ENCODE measurements at places on chromosomes 11 and 22.
A peak's percentile ranks its signal among the peaks of the same experiment; 100 is the strongest.

DNA sequence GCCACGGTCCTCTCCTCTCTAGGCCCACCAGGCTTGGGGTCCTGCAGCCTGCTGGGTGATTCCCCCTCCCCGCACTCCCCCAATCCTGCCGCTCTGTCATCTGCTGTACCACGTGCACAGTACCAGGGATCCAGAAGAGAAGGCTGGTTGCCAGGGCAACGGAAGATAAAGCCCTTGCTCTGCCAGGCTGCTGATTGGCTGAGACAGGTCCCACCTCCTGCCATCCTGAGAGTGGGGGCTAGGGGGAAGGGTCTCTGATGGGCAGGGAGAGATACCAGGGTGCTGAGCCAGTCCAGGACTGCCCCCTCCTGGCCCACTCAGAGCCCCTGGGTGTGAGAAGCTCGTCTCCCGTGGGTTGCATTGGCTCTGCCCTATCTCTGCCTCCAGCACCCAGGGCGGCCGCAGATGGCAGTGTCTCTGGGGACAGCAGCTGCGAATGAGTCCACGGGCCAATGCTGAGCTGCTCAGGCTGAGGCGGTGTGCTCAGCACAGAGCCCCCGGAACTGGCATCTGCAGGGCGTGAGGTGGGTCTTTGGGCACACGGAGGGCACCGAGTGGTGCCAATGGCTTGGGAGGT lies at the start of gene SMIM45:
TSS of gene SMIM45 (plus strand) at position 253 of the 577 bp plus-strand sequence.
- DNase-seq = no peak

GRCh38 chr11:119254239-119254638 lies 48.1 kb downstream of the CBL start:
- no peak for DNase-seq

DNA sequence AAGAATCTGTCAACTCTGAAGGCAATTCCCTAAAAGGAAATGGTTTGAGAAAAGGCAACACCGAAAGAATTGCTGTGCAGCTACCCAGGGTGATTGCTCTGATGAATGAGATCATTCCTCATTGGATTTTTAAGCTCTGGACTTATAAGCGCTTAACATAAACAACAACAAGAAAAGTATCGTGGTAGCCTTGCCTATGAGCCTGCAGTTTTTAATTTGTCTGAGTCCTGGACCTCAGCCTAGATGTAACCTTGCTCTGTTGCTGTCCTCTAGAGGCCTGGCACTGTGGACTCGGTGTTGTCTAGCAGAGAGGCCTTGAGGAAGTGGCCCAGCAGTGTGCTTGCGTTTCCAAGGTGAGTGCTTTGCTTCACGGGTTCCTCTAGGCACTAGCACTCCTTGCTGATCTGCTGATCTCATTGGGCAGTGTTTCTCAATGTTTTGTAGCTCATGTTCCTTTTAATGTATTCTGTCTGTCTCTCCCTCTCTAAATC lies 20.4 kb downstream of the CCDC81 start:
- DNase-seq = no peak

- DNase-seq = no peak
Observed at GRCh38 chr22:17199003-17199731, 20.1 kb downstream of the ADA2 start.

DNA sequence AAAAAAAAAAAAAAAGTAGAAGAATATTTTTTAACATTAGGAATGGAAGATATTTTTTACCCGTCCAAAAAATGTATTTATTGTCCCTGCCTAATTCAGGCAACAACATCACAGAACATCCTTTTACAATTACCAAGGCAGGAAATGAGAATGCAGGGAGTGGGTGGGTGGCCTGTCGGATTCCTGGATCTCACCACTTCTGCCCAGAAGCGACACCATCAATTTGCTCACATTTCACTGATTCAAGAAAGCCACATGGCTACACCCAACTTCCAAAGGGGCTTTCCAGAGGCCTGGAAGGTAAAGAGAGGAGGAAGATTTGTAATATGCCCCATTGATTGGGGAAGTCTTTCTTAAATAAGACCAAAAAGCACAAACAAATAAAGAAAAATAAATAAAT lies 93.8 kb upstream of the CLPB start:
- no peak for DNase-seq

- peak; percentile 76 for DNase-seq
Observed at GRCh38 chr22:41603873-41604332, 14.3 kb upstream of the PMM1 start.

DNA sequence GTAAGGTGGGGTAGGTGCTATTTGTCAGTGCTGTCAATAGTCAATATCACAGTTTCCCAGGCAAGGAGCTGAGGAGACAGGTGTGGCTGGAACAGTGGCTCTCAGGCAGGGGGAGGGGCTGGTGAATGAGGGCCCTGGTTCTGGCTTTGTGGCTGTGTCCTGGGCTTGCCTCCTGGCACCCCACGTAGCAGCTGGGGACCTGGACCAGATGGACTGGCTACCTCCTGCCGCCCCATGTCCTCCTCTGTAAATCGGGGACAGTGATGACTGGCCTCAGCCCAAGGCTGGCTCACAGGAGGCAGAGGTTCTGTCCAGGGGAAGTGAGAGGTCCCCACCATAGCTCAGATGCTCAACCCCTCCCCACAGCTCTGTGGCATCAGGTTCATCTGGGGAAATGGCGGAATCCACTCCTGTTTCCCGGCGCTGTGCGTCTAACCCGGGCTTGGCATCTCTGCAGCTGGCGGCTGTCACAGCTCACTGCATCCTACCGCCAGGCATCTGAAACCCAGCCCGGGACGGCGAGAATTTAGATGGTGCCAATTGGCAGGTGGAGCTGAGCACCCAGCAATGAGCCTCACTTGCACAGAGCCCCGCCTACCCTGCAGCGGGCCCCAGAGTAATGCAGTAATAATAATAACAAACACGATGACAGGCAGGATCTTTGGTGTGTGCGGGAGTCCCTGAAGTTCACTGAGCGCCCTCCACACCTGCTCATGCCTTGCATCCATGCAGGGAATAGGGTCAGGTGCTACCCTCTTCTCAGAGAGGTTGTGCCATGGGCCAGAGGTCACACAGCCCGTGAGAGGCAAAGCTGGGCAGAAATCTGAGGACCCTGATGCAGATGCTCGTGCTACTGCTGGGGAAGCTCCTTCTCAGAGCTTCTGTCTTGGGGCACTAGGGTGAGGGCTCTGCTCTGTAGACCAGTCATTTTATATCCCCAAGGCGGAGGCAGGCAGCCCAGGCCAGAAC lies 27.8 kb upstream of the SHISAL1 start:
- DNase-seq = no peak

GRCh38 chr11:818396-819128 lies at the start of gene PNPLA2:
Gene PNPLA2, plus strand, starts transcription at chr11:818914. Its CDS starts 805 bp downstream, at chr11:819719.
- no peak for DNase-seq

DNA sequence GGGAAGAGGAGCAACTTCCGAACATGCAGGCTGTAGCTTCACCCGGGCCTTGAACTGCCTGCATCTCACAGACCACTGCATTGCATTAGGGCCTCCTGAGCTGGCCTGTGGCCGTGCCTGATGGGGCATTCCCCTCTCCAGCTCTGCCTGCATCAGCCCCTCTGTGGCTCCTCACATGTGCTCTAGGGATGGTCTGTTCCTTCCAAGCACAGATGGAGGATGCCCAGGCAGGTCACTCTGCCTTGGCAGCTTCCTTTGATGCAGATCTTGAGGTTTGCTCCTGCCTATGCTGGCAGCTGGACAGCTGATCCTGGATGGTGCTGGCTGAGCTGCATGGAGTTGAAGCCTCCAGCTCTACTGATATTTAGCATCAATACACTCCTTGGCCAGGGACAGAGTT lies 28.5 kb downstream of the AMPD3 start:
- DNase-seq = no peak

DNA sequence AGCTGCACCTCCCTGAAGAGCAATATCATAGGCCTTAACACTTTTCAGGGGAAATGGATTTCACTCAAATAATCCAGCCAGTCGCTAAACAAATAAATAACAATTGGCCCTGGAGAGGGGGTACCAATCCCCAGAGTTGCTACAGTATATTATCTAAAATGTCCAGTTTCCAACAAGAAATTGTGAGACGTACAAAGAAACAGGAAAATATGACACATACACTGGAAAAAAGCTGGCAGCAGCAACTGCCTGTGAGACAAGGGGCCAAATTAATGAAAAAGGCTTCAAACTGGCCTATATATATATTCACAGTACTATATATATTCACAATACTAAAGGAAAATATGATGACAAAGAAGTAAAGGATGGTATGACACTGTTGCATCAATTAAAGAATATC lies 4.0 kb downstream of the NF2 start:
- DNase-seq = no peak

GRCh38 chr22:50440544-50441249 lies 34.1 kb downstream of the SBF1 start:
- no peak for DNase-seq

DNA sequence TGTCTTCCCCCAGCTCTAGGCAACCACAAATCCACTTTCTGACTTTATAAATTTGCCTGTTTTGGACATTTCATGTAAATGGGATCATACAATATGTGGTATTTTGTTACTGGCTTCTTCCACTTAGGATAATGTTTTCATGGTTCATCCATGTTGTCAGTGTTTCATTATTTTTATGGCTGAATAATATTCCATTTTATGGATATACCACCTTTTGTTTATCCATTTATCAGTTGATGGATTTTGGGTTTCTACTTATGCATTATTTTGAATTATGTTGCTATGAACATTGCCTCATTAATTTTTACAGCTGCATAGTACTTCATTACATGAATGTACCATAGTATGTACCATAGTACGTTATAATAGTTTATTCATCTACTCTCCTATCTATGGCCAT lies 5.1 kb downstream of the CABIN1 start:
- no peak for DNase-seq

DNA sequence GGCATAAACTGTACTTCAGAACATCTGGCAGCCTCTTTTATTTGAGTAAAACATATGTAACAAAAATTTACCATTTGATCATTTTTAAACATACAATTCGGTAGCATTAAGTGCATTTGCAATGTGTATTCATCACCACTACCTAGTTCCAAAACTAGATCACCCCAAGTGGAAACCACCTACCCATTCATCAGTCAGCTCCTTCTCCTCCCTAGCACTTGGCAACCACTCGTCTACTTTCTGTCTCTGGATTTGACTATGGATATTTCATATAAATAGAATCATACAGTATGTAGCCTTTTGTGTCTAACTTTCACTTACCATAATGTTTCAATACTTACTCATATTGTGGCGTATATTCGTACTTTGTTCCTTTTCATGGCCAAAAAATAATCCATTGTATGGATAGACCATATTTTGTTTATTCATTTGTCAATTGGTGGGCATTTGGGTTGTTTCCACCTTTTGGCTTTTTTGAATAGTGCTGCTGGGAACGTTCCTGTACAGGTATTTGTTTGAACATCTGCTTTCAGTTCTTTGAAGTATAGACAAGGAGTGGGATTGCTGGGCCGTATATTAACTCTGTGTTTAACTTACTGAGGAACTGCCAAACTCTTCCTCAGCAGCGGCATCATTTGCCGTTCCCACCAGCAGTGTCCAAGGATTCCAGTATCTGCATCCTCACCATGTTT lies 27.2 kb upstream of the ADORA2A start:
- no peak for DNase-seq

DNA sequence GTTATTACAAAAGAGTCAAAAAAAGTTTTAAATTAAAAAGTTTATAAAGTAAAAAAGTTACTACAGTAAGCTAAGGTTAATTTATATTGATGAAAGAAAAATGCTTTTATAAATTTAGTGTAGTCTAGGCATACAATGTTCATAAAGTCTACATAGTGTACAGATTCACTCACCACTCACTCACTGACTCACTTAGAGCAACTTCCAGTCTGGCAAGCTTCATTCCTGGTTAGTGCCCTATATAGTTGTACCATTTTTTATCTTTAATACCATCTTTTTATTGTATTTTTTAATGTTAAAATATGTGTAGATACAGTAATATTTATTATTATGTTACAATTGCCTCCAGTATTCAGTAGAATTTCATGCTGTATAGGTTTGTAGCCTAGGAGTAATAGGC lies 2.6 kb upstream of the MMP10 start:
- DNase-seq = no peak

- DNase-seq = no peak
Observed at GRCh38 chr22:44964722-44965078, 45.1 kb downstream of the PHF21B start.

GRCh38 chr11:122317305-122317704 lies 201.3 kb upstream of the BLID start:
- DNase-seq = no peak

DNA sequence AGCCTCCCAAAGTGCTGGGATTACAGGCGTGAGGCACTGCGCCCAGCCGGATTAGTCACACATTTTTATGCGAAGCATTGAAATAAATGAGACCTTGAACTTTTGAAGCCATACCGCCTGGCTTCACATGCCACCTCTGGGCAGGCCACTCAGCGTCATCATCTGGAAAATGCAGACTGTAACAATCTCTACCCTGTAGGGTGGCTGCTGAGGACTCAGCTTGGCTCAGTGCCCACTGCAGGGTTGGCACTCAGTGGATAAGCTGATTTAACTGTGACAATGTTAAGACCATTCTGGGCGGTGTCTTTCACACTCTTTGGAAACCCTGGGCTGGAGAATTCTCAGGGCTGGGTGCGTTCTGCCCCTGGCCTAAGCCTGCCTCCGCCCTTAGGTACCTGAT lies 8.5 kb downstream of the SH3BP1 start:
- DNase-seq = no peak

DNA sequence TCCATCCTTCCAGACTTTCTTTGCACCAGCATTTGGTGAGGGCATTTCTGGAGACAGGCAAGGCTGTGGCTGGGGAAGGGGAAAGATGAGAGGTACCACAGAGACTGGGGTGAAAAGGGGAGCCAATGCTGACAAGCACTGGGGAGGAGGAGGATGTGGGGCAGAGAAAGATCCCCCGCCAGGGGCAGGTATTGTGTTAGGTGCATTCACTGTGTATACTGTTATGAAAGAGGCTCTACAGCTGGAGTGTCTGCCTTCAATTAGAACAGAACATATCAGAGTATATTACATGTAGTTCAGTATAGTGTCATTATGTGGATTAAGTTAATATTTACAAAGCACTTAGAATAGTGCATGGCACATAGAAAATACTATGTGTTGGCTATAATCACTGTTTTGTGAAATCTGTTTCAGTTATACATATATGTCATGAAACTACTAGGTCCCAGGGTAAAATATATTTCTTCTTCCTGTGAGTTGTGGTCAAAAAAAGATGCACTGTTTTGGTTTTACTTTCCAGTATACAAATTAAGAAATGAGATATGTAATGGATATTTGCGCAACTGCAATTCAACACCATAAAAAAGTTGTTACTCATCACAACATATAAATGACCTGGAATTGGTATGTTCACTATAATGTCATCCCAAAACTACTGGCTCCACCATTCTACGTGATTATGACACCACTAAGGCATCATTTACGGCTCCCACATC lies 8.4 kb downstream of the MSANTD2 start:
- no peak for DNase-seq

DNA sequence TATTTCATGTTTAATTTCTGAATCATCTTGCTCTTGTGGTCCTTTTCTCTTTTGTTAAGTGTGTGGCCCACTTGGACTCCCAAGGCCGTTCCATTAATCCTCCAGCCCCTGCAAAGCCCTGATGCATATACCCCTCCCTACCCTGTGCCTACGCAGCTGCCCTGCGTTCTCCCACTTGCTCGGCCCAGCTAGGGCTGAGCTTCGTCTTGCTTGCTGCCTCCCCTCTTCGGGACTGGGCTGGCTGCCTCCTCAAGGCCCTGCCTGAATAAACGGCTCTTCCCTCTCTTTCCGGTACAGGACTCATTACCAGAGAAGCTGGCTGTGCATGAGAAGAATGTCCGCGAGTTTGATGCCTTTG lies 28.5 kb downstream of the ARHGAP1 start:
- no peak for DNase-seq

Data from stimulated activated effector memory CD8-positive, alpha-beta T cell treated with anti-CD3 and anti-CD28 coated beads, Interleukin-12 subunit alpha, Interleukin-12 subunit beta, amount 100 ng/mL, for 72 hours (primary cell).